ENCODE measurements at places on chromosomes 11 and 22. TPM values are rescaled to one million over a fixed set of nuclear protein-coding genes. Genes with fewer than 3 reads are reported as not detected.

Gene MMP27
- total RNA-seq: not detected

Gene RFPL1
- total RNA-seq: not detected

Gene GPHA2
- not detected for total RNA-seq

Gene MS4A12
- not detected for total RNA-seq

Gene PATE2
- total RNA-seq: not detected

- no peaks in the 10 kb centered on the region for H3K36me3 ChIP-seq
- DNase-seq: no peak
- no peaks in the 10 kb centered on the region for H3K27me3 ChIP-seq
- H3K4me3 ChIP-seq: no peak overlapping the region
Measured at GRCh38 chr11:111523343-111523742, 8.8 kb downstream of the HOATZ start.

DNA sequence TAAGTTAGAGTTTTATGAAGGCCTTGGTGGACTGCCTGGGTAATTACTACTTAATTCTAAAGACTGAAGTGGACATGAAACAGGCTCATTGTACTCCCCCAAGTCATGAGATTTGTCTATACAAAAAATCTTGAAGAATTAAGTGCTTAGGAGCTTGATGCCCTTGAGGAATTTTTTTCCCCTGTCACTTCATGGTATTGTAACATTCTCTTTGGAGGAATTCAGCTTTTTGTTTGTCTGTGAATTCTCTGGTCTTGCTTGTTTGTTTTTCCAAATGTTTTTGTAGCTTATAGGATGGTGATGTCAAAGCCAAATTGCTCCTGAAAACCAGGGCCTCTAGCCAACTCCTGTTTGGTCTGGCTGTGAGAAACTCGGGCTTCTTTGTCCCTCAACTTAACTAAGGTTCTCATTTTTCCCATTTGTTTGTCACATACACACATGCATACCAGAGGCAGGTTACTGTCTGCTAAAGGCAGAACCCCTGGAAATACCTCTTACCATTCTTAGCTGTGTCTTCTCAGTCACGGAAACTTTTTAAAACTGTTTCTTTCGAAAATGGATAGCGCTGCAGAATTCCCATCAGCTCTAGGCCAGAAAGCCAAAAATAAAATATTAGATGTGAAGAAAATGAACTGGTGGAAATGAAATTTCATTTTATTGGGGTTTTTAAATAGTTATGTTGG, 66.9 kb downstream of the AMOTL1 start:
- no peaks in the 10 kb centered on the region for H3K27me3 ChIP-seq
- DNase-seq: no peak
- peaks cover 3% of the 10 kb centered on the region for H3K36me3 ChIP-seq
- H3K4me1 ChIP-seq: no peaks in the 10 kb centered on the region
- no peak overlapping the region for H3K27ac ChIP-seq
- H3K4me3 ChIP-seq: no peak overlapping the region

GRCh38 chr11:3873712-3874349, 18.4 kb downstream of the STIM1 start:
- H3K27me3 ChIP-seq: no peaks in the 10 kb centered on the region
- no peak overlapping the region for H3K4me3 ChIP-seq
- peak overlapping the region; percentile 10 for H3K27ac ChIP-seq

DNA sequence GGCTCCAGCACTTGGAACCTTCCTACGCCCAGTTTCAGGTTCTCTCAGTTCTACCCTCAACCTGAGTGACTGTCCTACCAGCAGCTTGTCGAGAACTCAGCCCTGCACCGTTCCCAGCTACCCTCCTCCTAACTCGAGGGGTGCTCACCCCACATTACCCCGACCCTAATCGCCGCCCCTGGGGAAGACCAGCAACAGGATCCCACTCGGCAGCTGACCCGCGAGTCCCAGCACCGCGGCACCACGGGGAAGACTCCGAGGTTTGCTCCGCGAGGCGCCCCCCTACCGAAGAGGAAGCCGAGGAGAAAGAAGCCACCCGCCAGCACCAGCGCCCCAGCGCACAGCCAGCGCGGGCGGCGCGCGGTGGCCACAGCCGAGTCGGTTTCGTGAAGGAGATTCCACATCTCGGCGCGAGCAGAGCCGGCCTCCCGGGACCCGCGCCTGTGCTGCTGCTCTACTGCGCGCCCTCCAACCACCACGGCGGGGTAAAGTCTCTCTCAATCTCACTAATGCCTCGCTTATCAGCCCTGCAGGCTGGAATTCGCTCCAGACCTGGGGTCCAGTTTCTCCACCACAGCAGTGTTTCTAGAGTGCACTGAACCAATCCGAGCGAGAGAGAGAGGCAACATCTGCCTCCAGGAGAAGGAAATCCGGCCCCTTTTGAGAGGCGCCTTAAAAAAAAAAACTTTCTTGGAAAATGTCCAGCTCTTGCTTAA, at the start of gene FOLH1:
TSS of gene FOLH1 (minus strand) at position 597 of the 716 bp plus-strand sequence. CDS start at position 404, 193 bp downstream.
- no peaks in the 10 kb centered on the region for H3K36me3 ChIP-seq
- H3K4me1 ChIP-seq: no peaks in the 10 kb centered on the region
- H3K4me3 ChIP-seq: no peak within 1 kb of the TSS
- no peak within 1 kb of the TSS for H3K27ac ChIP-seq
- no peak for DNase-seq

DNA sequence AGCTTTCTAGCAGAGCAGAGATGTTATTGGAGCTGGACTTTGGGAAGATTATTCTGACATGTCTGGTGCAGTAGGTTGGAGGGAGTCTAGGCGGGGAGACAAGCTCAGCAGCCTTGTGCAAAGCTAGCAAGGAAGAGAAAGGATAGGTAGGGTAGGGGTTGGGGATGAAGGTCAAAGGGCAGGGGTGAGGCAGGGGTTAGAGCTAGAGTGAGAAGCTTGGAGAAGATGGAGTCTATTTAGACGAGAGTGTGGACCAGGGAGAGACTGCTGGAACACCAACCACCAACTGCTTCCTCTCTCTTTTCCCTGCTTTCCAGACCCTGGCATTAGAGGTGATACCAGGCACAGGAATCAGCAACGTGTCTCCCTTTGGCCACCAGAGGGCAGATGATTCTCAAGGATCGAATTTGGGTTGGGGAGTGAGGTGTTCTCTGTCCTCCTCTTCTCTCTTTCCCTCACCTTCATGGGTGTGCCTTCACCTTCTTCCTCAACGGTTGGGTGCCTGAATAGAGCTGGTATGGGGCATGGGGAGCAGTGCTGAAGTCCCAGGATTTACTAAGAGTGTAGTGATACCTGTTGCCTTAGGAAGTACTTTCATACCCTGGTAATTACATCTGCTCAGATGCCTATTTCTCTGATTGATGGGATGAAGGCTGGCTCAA, 1.8 kb upstream of the MARK2 start:
- DNase-seq: peak; percentile 86
- no peaks in the 10 kb centered on the region for H3K27me3 ChIP-seq
- H3K27ac ChIP-seq: peak overlapping the region; percentile 92

DNA sequence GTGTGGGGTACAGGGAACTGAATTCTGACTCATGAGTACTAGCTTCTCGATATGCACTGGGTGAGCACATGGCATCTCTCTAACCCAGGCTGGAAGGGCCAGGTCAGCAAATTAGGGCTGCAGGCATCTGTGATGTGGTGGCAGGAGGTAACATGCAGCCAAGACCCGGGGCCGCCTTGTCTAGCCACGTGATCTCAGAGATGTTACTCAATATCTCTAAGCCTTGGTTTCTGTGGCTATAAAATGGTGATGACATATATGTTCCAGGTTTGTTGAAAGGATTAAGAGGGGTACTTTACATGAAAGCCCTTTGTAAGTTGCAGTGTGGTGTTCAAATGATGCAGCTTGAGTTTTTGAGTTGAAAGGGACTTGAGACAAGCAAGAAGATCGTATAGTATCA, 3.2 kb downstream of the ST14 start:
- no peaks in the 10 kb centered on the region for H3K36me3 ChIP-seq
- DNase-seq: no peak

GRCh38 chr22:28917747-28918549, 34.6 kb downstream of the ZNRF3 start:
- peaks cover 49% of the 10 kb centered on the region for H3K27me3 ChIP-seq
- H3K36me3 ChIP-seq: no peaks in the 10 kb centered on the region
- H3K27ac ChIP-seq: no peak overlapping the region
- no peak overlapping the region for H3K4me3 ChIP-seq
- no peak for DNase-seq

DNA sequence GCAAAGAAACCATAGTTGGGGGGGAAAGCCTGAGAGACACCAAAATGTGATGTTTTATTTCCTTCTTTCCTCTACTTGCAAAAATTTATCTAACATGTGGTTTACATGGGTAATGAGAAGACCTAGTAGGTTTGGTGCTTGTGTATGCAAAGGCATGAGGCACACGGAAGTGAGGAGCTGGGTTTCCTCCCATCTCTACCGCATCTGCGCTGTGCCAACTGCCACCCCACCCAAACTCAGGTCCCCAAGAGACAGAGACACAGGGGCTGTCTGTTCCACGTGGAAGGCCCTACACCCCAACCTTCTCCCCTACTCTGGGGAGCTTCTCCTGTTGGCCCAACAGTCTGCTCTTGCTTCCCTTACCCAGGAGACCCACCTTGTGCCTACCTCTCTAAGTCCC, 4.8 kb downstream of the RTL6 start:
- H3K27me3 ChIP-seq: no peaks in the 10 kb centered on the region
- no peak for DNase-seq
- H3K4me3 ChIP-seq: peak overlapping the region; percentile 7
- H3K36me3 ChIP-seq: peaks cover 12% of the 10 kb centered on the region
- H3K4me1 ChIP-seq: peaks cover 28% of the 10 kb centered on the region

DNA sequence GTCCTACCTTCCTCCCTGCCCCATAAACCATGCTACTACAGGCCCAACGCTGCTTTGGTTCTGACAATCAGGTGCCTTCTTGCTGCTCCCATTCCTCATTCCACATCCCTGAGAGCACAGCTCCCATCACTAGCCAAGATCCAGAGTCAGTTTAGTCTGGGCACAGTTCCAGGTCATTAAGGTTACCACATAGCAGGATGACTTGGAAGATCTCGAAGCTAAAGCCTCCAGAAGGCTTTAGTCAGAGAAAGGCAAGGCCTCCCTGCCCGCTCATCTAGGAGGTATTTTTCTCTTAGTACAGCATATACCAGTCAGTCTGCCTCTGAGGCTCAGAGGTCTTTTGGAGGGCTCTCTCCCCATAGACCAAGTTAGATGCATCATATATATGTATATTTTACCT, 30.3 kb downstream of the TRIM66 start:
- H3K36me3 ChIP-seq: peaks cover 11% of the 10 kb centered on the region
- no peak for DNase-seq
- no peaks in the 10 kb centered on the region for H3K27me3 ChIP-seq
- no peak overlapping the region for H3K4me3 ChIP-seq
- H3K27ac ChIP-seq: no peak overlapping the region

DNA sequence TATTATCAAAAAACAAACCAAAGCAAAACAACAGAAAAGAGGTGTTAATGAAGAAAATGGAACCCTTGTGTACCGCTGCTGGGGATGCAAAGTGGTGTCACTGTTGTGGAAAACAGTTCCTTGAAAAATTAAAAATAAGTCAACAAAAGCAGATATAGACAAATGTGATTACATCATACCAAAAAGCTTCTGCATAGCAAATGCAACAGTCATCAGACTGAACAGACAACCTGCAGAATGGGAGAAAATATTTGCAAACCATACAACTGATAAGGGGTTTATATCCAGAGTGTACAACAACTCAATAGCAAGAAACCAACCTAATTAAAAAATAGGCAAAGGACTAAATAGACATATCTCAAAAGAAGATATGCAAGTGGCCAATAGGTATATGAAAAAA, 22.9 kb upstream of the CARS1 start:
- DNase-seq: no peak
- no peaks in the 10 kb centered on the region for H3K36me3 ChIP-seq
- H3K4me1 ChIP-seq: no peaks in the 10 kb centered on the region
- peaks cover 11% of the 10 kb centered on the region for H3K27me3 ChIP-seq

- no peaks in the 10 kb centered on the region for H3K36me3 ChIP-seq
- H3K4me3 ChIP-seq: no peak overlapping the region
- no peaks in the 10 kb centered on the region for H3K4me1 ChIP-seq
- H3K27me3 ChIP-seq: peaks cover 20% of the 10 kb centered on the region
Measured at GRCh38 chr11:122189229-122189628, 73.2 kb upstream of the BLID start.

DNA sequence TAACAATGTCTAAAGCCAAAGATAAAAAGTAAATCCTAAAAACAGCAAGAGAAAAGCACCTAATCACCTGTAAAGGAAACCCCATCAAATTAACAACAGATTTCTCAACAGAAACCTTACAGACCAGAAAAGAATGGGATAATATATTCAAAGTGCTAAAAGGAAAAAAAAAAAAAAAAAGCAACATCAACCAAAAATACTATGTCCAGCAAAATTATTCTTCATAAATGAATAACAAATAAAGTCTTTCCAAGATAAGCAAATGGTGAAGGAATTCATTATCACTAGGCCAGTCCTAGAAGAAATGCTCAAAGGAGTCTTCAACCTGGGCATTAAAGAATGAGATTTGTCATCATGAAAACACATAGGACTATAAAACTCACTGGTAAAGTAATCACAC, 192.0 kb upstream of the UBASH3B start:
- no peaks in the 10 kb centered on the region for H3K36me3 ChIP-seq
- H3K27me3 ChIP-seq: peaks cover 1% of the 10 kb centered on the region
- no peaks in the 10 kb centered on the region for H3K4me1 ChIP-seq
- no peak overlapping the region for H3K27ac ChIP-seq
- no peak for DNase-seq

DNA sequence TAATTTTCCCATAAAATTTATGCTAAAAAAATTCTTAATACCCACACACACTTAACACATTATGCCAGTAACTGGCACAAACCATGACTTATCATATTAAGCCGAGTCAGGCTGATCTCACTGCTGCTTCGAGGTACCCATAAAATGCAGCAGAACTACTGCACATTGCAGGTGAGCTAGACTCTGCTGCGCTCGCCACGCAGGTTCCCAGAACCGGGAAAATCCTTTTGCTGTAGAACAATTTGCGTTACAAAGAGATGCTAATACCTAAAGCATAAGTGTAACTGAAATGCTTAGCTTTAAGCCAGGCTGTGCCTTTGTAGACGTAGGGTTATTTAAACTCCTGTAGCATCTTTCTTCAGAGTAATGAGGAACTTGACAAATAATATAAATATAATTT, 200.3 kb downstream of the MSANTD4 start:
- no peak overlapping the region for H3K27ac ChIP-seq
- H3K4me3 ChIP-seq: no peak overlapping the region
- H3K27me3 ChIP-seq: no peaks in the 10 kb centered on the region
- H3K36me3 ChIP-seq: no peaks in the 10 kb centered on the region
- no peak for DNase-seq
- H3K4me1 ChIP-seq: no peaks in the 10 kb centered on the region

DNA sequence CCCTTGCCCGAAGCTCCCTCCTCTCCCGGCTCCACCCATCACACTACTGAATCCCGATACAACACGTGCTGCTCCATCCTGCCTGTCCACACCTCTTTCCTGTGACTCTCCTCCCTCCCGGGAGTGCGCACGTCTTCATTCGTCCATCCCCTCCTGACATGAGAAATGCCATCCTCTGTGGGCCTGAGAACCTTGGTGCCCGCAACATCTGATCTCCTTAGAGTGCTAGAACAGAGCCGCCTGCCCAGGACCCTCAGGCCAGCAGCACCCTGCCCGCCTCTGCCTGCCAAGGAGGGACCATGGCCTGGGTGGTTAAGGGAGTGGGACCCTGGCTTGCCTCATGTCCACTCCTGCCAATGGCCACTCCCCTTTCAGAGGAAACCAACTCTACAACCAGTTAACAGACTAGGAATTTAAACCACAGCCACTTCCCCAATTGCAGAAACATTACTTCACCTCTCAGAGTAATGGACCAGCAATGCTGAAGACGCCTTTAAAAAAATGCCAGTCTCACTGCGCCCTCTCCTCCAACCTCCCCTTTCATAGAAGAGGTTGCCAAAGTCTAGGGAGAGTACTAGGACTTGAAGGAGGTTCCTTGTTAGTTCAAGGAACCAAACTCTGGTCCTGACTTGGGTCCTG, 466.3 kb downstream of the OPCML start:
- no peak overlapping the region for H3K27ac ChIP-seq
- peaks cover 9% of the 10 kb centered on the region for H3K4me1 ChIP-seq
- no peak overlapping the region for H3K4me3 ChIP-seq
- no peak for DNase-seq
- peaks cover 23% of the 10 kb centered on the region for H3K27me3 ChIP-seq
- H3K36me3 ChIP-seq: no peaks in the 10 kb centered on the region

Measured in activated CD4-positive, alpha-beta T cell treated with anti-CD3 and anti-CD28 coated beads, Interleukin-2, amount 10 ng/mL, durations not matched to agents 7 days and 5 days (primary cell).